Fibroblast of skin of right quadriceps (primary cell): ENCODE measurements at places on chromosomes 2 and 18.

DNA sequence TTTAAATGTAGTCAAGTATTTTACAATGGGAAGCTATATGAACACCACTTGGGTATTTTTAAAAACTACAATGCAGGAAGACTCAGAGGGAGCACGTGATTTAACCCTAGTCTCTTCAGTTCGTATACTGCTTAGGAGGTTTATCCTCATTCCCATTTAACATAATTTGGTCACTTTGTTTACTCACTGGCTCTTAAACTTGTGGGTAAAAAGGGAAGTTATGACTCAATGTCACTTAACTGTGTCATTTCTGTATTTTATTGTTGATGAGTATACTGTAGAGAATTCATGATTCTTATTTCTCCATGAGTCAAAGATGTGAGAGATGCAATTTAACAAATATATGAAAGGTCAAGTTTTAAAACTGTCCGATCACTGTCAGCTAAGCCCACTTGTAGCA is 48.2 kb downstream of the SLC66A3 start:
- DNase-seq = peak; percentile 76

- DNase-seq = no peak
Observed at GRCh38 chr2:233112776-233113452, 52.8 kb downstream of the INPP5D start.

- DNase-seq = peak; percentile 85
Observed at GRCh38 chr2:220076734-220077133, 449.3 kb downstream of the SLC4A3 start.

DNA sequence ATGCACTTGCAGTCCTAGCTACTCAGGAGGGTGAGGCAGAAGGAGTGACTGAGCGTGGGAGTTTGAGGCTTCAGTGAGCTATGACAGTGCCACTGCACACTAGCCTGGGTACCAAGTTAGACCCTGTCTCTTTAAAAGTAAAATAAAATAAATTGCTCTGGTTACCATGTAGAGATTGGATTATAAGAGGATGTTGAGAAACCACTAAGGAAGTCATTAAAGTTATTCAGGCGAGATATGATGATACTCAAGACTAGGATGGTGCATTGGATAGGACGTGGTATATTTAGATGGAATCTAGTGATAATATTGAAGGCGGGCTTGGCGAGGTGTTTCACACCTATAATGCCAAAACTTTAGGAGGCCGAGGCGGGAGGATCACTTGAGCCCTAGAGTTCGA is 50.6 kb downstream of the BMPR2 start:
- no peak for DNase-seq

DNA sequence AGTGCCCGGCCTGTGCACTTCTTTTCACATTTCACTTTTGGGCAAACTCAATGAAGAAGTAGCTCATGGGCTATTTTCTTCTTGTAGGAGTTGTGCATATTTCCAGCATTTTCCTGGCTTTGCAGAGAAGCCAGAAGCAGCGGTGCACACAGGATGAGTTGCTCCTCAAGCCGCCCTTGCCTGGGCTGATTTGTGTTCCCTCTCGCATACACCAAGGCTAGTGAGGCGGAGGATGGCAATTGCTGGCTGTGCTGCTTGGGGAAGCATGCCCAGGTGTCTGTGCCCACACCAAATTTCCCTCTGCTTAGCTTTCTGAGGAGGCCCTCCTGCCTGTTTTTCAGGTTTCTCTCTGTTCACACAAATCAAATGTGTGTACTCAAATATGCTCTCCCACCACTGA is 85.4 kb upstream of the TMEM200C start:
- no peak for DNase-seq

DNA sequence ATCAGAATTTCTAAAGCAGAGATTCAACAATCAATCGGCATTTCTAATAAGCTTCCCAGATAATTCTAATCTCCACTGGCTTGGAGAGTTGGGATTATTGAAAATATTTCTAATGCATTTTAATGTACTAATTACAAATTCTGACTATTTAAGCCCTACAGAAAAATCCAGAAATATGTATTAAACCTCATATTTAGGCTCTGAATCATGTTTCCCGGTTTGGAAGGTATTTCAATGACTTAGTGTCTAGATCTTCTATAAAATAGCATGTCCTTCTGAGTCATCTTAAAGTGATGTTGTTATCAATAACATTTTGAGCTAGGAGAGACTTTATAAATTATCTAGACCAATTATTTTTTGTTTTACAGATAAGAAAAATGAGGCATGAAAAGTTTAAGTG is 258.8 kb upstream of the NRXN1 start:
- DNase-seq = peak; percentile 51

- no peak for DNase-seq
Observed at GRCh38 chr2:49068613-49069012, 85.7 kb downstream of the FSHR start.

- no peak for DNase-seq
Observed at GRCh38 chr18:45044787-45045186, 364.1 kb downstream of the SETBP1 start.

DNA sequence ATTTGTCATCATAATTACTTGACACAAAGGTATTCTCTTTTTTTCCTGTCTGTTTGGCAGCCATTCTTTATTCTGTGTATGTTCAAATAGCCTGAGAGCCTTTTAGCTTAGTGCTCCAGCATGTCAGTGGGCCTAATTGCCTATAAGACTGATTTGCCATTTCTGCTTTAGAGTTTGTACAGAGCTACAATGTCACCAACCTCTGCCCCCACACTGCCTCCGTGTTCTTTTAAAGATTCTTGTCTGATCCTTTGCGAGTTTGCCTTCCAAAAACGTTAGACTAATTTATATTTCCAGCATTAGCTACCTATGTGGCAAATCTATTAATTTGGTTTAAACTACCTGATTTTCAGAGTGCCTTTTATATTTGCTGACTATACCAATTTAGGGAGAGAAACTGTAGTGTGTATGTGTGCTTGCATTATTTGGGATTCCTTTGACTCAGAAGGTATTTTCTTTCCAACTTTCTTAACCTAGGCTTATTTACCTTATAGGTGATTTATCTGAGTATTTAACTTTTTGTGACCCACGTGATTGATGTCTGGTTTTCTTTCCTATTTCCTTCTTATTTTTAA is 70.8 kb downstream of the FAM117B start:
- no peak for DNase-seq
